T-cell (primary cell): ENCODE measurements at places on chromosomes 2 and 18. TPM values are rescaled to one million over a fixed set of nuclear protein-coding genes. Genes with fewer than 3 reads are reported as not detected.

DNA sequence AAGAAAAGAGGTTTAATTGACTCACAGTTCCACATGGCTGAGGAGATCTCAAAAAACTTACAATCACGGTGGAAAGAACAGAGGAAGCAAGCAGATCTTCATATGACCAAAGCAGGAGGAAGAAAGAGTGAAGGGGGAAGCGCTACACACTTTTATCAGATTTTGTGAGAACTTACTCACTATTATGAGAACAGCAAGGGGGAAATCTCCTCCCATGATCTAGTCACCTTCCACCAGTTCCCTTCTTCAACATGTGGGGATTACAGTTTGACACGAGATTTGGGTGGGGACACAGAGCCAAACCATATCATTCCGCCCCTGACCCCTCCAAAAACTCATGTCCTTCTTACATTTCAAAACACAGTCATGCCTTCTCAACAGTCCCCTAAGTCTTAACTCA is 54.2 kb downstream of the G6PC2 start:
- DNase-seq: no peak

DNA sequence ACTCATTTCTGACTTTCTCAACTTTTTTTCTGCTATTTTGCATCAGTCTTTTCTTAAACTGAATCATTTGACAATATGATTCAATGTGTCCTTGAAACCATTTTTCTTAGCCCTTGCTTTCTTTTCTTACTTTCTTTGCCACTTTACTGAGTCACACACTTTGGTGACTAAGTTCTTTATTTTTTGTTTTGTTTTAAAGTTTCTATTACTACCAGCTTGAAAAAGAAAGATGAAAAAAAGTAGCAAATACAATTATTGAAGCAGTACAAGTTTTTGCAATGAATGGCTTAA is 116.5 kb downstream of the DOCK10 start:
- DNase-seq: no peak

- DNase-seq: no peak
Measured at GRCh38 chr2:64524604-64525316, 632 bp downstream of the AFTPH start.

Gene HOXD8
- total RNA-seq: not detected

DNA sequence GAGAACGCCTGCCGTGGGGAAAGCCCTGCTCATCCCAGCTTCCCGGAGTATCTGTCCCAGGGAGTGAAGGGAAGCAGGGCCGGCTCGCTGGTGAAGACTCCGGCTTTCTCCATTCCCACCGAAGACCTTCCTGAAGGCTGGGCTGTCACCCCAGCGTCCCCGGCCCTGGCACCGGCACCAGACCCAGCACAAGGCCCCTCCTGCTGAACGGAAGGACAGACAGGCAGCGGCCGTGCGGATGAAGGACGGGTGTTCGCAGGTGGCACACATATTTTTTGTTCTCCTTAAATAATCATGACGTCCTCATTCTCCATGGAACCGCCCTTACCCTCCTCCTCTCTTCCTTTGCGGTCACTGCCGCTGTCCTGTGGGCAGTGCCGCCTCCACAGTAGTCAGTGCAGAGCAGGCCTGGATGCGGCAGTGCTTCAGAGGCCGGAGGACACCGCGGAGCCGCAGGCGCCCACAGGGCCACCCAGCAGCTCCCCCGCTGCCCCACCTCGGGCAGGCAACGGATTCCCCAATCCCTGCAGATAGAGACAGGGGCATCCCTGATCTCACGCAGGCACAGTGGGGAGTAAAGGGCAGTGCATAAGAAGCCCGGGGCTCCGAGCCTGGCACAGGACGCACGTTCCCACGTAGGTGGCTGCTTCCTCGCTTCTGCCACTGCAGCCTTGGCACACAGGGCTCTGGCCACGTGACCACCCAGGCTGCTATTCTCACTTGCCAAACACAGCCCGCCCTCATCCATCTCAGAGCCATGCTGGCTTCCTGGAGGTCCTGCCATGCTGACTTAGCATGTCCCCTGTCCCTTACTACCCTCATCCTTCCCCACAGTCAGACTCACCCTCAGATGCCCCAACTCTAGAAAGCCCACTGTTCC is 229.7 kb downstream of the EIPR1 start:
- no peak for DNase-seq

GRCh38 chr2:237729681-237730475 is 68.7 kb upstream of the RBM44 start:
- DNase-seq: no peak

DNA sequence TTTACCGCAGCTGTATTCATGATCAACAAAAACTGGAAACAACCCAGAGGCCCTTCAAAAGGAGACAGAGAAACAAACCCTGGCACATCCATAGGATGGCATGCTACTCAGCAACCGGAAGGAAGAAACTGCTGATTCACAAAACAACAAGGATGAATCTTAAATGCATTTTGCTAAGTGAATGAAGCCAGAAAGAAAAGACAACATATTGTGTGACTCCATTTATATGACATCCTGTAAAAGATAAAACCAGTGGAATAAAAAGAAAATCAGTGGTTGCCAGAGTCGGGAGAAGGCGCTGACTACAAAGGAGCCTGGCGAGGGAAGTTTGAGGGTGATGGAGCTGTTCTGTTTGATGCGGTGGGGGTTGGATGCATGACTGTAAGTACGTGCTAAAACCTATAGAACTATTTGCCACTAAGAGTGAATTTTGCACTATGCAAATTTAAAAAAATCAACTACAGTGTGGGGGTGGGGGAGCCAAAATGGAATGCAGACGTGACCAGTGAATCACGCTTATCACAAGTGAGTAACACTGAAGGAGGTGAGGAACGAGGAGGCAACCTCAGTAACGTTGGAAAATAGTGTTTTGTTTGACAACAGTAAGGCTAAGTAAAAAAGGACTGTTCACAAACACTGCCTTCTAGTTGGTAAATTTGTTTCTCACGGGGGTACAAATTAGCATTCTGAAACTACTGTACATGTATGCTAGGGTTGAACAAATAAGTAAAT is 108.9 kb downstream of the INHBB start:
- DNase-seq: no peak
